ENCODE measurements at places on chromosomes 4 and X. TPM values are rescaled to one million over a fixed set of nuclear protein-coding genes. Genes with fewer than 3 reads are reported as not detected.

Gene APBB2
- total RNA-seq: 44.7 TPM

Gene MAGEB17
- not detected for total RNA-seq

Gene EXOC1L
- total RNA-seq: not detected

Gene ZNF630
- total RNA-seq: 3.2 TPM

Gene IL3RA
- total RNA-seq: not detected

Gene NSUN7
- 5.9 TPM for total RNA-seq

Gene MAGEA2B
- total RNA-seq: 2.5 TPM

Gene MBTPS2
- total RNA-seq: 15.5 TPM

Gene SLC49A3
- total RNA-seq: not detected

Gene ARMCX2
- total RNA-seq: 28.9 TPM

Gene NXF2B
- total RNA-seq: 0.02 TPM

Gene FATE1
- total RNA-seq: 0.49 TPM

GRCh38 chr4:73761856-73762255 is 21.5 kb downstream of the CXCL8 start:
- DNase-seq: no peak

DNA sequence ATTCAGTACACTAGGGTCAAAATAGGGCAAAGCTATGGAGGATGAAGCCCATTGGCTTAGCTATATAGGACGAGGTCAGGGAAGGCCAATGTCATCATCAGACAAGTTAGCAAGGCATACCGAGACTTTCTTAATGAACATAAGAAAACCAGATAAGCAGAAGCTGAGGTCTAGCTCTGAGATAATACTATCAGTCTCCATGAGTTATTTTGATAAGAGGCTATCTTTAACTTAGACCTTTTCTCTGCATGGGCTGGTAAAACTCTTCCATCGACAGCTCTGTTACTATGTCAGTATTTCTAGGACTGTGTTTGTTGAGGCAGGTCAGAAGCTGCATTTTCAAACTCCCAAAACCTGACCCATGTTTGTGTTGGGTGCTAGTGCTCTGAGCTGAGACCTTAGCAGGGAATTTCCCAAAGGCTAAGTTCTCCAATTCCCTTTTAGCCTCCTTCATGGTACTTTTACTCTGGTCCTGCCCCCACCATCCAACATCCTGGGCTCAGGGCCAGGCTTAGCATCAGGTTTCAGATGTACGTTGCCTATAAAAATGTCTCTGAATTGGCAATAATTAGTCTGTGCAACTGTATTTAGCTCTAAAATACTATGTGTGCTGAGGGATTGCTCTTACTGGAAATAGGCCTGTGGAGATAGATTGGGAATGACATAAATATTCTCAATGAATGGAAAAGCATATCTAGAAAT is 29.3 kb upstream of the LRAT start:
- no peak for DNase-seq

DNA sequence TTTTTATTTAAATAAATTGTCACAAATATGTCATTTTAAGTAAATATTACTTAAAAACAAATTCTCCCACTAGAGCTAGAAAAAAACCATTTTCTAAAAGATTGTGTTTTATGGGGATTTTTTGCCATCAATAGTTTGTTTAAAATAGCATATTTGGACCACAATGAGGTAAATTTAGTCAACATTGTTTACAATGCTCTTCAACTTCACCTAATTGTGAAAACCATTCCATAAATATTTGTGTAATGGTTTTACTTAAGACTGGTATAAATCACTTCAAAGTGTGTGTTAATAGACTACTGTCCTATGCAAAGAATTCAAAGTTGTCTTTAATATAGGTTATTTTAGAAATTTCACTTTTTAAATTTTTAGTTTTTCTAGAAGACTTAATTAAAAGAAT is 1004.2 kb downstream of the PCDH18 start:
- no peak for DNase-seq

DNA sequence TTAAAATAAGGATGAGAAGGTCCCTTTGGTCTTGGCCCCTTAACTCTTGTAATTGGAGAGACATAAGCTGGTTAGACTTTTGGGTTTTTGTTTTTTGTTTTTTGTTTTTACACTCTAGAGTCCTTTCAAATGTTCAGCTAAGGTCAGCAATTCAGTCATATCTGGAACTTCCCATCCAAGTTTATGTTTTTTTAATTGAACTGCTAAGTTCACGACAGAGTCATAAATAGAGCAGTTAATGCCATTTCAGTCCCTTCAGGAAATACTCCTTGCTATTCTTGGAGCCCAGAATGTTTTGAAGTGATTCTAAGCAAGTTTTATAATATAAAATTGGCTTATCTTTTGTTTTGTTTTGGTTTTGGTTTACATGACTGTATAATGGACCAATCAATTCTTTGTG is 329.4 kb upstream of the PABPC4L start:
- DNase-seq: no peak

- no peak for DNase-seq
These were observed 69.7 kb upstream of the EGFL6 start for GRCh38 chrX:13499736-13500135.

DNA sequence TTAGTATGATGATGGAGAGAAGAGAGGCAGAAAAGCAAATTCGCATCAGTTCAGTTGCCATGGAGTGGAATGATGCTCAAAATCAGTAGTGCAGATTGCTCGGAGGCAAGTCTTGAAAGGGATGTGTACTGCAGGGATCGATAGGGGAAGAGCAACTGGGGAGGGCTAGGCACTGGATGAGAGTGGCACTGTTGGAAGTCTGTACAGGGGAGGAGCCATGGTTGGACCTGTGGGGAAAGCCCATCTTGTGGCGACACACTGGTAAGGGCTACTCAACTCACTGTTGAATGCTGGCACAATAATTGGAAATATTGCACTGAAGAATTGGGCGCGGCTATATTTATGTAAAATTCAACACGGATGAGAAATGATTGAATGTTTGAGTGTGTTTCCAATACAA is 1.2 kb downstream of the RAB9B start:
- DNase-seq: no peak

DNA sequence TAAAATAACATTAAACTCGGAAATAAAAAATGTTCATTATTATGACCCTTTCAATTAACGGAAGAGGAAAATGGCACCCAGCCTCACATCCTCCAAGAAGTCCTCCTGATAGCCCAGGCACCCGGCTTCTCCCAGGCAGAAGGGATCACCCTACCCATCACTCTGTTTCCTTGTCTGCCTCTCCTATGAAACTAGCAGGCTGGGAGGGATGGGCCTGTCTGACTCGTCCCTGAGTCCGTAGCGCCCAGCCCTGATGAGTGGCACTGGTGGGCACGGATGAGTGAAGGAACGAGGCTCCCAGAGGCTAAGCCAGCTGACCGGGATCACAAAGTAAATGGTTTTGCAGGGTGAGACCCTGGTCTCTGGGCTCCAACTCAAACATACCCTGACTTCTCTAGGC is 28.6 kb upstream of the KIAA0232 start:
- no peak for DNase-seq

DNA sequence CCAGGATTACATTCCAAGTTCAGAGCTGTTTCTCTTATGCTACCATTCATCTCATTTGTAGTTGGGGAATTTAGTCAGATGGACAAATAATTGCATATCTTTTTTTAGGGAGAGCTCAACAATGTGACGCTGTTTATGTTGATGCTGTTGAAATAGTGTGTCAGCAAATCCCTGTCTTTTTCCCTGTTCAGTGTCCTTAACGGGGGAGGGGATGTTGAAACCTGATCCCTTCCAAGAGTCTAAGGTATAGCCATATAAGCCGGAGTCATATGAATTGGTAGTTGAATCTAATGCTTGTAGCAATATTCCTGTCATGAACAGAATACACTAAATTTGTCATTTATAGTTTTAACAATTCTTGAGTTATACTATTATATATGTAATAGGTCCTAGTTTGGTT is 293.5 kb upstream of the FAT1 start:
- DNase-seq: no peak

- DNase-seq: no peak
These were observed 424.8 kb downstream of the CFAP47 start for GRCh38 chrX:36344301-36344700.

GRCh38 chr4:31290836-31291235 is 570.7 kb downstream of the PCDH7 start:
- no peak for DNase-seq

- no peak for DNase-seq
These were observed 612 bp downstream of the MAGED2 start for GRCh38 chrX:54808109-54808604.

DNA sequence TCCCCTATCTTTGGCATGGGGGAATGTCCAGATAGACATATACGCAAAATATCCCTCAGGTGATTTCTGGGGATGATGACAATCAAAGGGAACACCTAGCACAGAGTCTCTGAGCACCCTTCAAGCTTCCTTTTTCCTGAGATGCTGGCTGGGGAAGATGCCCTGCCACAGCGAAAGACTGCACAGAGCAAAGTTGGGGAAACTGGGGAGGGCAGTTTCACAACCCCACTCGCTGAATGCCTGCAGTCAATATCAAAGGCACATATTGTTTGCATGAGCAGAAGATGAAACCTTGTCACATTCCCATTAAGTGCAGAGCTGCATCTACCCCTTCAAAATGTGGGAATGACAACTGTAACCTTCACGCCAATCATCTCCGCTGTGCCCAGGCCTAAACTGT is 2.6 kb downstream of the GPC4 start:
- DNase-seq: no peak

DNA sequence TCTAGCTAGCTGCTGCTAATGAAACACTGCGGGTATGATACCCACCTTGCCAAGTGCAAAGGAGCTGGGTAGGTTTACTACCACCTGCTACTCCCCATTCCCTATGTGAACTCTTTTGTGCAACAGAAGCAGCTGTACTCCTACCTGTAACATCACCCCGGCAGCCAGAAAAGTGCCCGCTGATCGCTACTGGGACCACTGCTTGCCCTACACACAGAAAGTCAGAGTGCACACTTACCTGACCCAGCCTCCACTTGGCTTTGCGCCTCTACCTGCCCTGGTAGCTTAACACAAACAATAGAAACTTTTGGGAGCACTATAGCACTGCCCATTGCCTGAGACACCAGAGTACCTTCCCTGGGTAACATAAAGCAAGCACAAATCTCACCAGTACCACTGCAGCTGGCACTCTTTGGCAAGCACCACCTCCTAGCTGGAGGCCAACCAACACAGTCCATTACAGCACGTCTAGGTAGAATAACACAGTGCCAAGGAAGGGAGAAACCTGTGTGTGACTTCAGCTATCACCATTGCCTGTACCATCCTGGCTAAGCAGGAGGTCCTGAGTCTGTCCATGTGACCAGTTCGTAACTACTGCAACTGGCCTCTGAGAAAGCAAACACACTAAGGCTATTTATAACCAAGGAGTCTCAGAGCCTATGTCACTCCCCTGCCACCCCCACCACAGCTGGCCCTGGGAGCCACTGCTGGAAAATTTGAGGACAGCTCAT is 80.1 kb downstream of the CENPC start:
- DNase-seq: no peak

- DNase-seq: peak; percentile 83
These were observed 59.0 kb downstream of the ING2 start for GRCh38 chr4:183563874-183564273.

- peak; percentile 70 for DNase-seq
These were observed 73.4 kb upstream of the MAGEB2 start for GRCh38 chrX:30141966-30142365.

All from M059J (cell line).